KG1 (cell line): ENCODE measurements at places on chromosomes 3 and 15.

- no peak for DNase-seq
Measured at GRCh38 chr3:4841776-4842440, 137.3 kb upstream of the BHLHE40 start.

- no peak for DNase-seq
Measured at GRCh38 chr3:102177075-102177755, 257.6 kb upstream of the ZPLD1 start.

DNA sequence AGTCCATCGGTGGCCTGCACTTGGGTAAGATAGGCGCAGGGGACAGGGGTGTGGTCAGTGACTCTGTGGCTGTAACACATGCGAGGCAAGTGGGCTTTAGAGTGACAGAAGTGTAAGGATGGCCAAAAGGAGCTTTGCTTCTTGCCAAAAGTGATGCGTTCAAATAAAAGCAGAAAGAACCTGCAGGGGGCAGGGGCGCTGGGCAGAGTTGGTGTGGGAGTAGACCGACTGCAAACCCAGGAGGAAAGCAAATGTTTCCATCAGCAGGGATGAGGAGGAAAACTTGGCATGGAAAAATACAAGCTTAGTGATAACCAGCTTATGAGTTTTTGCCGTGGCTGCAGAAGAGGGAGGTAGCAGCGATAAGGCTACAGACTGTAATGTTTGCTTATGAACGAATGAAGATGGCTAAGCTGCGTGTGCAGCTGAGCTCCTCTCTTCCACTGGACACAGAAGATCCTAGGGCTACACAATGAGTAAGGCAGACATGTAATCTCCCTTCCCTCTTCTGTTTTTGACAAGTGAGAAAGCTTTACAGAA, 149.4 kb downstream of the WNT5A start:
- no peak for DNase-seq

GRCh38 chr3:143100451-143100850, 19.1 kb upstream of the CHST2 start:
- no peak for DNase-seq

- DNase-seq, result no peak
Measured at GRCh38 chr15:42474827-42475226, 16.1 kb downstream of the ZNF106 start.

GRCh38 chr3:154018100-154018696, 103.0 kb upstream of the ARHGEF26 start:
- no peak for DNase-seq

- DNase-seq, result no peak
Measured at GRCh38 chr15:32656496-32656895, 15.0 kb downstream of the SCG5 start.

GRCh38 chr3:105915524-105915923, 46.7 kb upstream of the CBLB start:
- DNase-seq, result no peak

GRCh38 chr3:144482876-144483275, 511.3 kb downstream of the DIPK2A start:
- DNase-seq, result no peak

DNA sequence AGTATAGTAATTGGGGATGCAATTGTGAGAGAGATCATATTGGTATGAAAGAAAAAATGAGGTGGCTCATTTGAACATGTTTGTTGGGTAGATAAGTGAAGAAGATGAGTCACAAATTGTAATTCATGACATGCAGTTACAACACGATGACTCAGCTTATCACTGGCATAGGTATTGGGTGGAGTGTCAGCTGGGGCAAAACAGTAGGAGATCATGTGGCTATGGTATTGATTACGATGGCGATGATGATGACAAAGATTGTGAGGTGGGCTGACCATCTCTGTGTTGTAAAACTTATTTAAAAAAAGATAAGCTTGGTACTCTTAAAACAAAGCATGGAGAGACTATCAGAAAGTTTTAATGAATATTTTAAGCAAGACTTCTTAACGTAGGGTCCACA, 11.6 kb upstream of the DPH6 start:
- DNase-seq, result no peak

GRCh38 chr3:4724051-4724629, 231.0 kb downstream of the ITPR1 start:
- DNase-seq, result no peak
